ENCODE measurements at places on chromosomes 4 and X. TPM values are rescaled to one million over a fixed set of nuclear protein-coding genes. Genes with fewer than 3 reads are reported as not detected.

- DNase-seq, result no peak
Observed at GRCh38 chr4:154738426-154738825, 5.4 kb upstream of the LRAT start.

DNA sequence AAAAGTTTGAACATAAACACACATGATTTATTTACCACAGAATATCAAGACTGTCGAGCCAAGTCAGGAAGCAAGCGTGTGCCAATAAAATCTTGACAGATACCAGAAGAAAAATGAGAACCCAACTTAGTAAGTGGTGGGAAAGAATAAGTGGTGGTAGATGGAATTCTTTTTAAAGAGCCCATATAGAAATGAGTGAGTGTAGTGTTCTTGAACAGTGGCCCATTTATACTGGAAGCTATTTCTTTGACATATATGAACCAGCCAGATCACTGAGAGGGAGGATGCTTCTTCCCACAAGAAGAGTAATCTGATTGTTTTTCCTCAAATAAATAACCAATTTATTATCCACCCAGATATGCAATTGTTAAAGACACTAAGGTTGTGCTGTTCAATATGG is 98.0 kb downstream of the NHS start:
- DNase-seq, result no peak

The ASB5 gene
- total RNA-seq, result not detected

GRCh38 chr4:40933272-40934053 is 183.7 kb downstream of the NSUN7 start:
- DNase-seq, result no peak

The MSL3 gene
- 49.9 TPM for total RNA-seq

GRCh38 chr4:155906554-155907247 is 3.2 kb downstream of the TDO2 start:
- no peak for DNase-seq

DNA sequence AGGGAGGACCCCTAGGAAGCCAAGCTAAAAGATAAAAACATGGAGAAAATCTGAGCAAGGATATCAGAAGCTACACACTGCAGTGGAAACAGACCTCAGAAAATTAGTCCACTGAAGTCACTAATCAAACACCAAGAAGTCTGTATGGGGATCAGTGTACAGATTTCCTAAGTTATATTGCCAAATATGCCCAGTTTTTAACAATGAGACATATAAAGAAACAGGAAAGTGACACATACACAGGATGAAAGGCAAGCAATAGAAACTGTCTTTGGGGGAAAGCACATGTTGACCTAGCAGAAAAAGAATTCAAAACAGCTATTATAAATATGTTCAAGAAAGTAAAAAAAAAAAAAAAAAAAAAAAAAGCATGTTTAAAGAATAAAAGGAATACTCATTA is 153.7 kb downstream of the PPP4R3C start:
- DNase-seq, result no peak

The GABRQ gene
- total RNA-seq, result not detected
